ENCODE measurements at places on chromosomes 12 and 14.
A peak's percentile ranks its signal among the peaks of the same experiment; 100 is the strongest.

- DNase-seq = peak; percentile 44
Observed at GRCh38 chr12:107318806-107319532, 225.6 kb upstream of the CRY1 start.

DNA sequence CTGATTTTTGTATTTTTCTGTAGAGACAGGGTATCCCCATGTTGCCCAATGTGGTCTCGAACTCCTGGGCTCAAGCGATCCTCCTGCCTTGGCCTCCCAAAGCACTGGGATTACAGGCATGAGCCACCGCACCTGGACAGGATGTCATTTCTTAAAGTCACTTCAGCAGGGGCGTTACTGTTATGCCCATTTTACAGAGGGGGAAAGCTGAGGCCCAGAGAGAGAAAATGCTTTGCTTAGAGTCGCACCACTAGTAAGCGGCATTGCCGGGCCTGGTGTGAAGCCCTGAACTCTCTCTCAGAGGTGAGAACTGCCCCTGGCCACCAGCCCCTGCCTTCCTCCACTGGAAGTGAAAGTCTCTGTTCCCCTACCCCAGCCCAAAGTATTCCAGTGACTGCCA lies 207.0 kb downstream of the PHETA1 start:
- no peak for DNase-seq

GRCh38 chr14:93909429-93910128 lies 17.6 kb upstream of the FAM181A start:
- DNase-seq = no peak

DNA sequence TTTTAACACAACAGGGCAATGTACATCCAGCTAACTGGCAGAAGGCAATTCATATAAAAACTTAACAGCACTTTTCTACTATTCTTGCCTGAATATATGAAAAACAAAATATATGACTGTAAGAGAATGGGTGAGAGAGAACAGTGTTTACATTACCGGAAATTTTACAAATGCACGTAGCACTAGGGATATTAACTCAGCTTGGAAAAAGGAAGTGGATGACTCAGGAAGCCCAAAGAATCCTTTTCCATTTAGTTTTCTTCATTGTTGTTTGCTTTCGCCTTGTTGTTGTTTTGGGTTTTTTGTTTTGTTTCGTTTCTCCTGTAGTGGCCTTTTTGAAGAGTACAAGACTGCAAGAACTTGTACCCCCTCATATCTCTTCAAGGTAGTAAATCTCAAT lies 295.5 kb downstream of the EGLN3 start:
- no peak for DNase-seq

DNA sequence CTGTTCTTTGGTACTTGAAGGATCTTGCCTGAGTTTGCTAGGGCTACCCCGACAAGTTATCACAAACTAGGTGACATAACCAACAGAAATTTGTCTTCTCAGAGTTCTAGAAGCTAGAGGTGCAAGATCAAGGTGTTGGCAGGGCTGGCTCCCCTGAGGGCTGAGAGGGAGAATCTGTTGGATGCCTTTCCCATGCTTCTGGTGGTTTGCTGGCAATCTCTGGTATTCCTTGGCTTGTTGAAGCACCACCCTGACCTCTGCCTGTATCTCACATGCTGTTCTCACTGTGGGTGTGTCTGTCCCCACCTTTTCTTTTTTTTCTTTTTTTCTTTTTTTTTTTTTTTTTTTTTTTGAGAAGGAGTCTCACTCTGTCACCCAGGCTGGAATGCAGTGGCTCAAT lies 81.2 kb downstream of the VCPKMT start:
- no peak for DNase-seq

GRCh38 chr12:57751432-57751787 lies 700 bp downstream of the CDK4 start:
- no peak for DNase-seq

DNA sequence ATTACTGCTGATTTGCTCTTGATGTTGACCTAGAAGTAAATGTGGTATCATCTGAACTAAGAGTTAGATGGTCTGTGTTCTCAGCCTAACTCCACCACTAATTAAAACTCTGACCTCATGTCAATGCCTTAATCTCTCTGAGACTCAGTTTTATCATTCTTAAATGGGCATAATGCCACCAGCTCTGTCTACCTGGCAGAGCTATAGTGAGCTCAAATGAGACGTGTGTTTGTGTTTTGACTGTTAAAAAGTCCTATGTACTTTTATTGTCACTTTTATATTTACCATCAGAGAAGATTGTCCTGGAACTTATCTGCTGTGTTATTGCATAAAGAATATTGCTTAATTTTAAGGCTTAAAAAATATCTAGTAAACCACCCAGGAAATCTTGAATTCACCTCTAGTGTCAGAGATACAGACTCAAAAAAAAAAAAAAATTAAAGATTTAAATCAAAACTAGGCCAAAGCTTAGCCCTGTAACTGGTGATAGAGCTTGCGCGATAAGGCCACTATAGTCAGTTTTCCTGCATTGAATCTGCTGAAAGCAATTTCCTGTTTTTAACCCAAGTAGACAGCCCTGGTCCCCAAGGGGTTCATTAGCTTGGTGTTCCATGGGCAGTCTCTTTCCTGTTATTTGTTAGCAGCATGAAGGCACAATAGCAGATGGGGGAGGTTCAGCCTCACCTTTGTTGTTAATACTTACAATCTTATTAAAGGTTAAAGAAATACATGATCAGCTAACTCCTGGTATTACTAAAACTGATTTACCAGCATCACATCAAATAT lies 261.8 kb downstream of the ATP23 start:
- no peak for DNase-seq

GRCh38 chr14:94768521-94769390 lies 1.2 kb downstream of the GSC start:
- peak; percentile 11 for DNase-seq

- no peak for DNase-seq
Observed at GRCh38 chr14:75927564-75928087, 54.2 kb downstream of the TGFB3 start.

GRCh38 chr12:50107416-50108268 lies 3.8 kb downstream of the GPD1 start:
- no peak for DNase-seq

DNA sequence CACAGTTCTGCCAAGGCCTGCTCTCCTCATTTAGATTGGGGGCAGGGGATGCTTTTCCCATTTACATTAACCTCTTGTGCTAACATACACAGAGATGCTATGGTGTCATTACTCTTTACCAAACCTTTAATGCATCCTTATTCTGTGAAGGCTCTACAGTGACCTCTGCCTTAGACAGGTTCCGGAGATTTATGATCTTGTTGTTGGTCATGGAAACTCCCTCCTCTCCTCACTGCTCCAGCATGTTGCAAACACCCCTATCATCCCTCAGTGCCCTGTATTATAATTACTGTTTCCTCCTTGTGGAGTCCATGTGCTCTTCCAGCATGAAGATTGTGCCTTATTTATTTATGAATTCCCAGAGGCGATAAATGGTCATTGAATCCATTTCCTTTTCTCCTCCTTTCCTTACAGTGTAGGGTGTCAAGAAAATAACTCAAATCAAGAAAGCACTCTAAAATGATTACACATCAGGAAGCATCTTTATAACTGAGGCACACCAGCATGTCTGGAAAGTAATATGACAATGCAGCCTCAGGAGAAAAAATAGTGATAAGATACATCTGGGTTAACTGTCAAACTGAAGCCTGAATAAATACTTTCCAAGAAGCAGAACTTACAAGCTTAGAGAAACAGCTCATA lies 37.8 kb downstream of the RTN1 start:
- DNase-seq = no peak

DNA sequence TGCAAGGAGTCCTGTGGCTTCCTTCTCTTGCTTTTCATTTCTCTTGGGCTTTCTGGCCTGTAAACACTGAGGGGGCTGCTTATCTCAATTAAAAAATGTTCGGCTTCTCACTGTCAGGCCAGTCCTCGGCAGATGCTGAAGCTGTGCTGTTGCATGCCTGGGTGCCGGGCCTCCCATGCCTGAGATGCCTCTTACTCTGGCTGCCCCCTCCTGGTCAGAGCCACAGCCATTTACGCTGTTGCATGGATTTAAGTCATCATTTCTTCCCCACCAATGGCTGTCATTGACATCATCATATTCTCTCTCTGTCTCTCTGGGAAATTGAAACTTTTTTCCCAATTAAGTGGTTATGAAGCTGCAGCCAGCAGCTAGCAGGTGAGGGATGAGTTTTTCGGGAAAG lies 53.7 kb downstream of the FOXN4 start:
- no peak for DNase-seq

DNA sequence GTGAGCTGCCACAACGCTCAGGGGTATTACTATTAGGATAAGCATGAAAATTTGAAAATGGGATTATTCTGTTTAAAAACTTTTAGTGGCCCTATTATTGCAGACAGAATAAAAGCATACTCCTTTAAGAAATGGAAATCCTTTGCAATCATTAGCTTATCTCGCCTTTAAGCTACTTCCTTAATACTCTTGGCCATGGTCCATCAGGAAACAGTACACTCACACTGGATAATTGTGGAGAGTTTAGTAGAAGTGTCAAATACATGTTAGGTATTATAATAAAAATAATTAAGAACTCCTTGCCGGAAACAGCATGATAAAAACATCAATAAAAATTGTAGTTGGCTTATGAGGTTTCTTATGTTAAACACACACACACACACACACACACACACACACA lies 100.4 kb upstream of the PPFIA2 start:
- DNase-seq = no peak

GRCh38 chr12:96752211-96752610 lies 154.8 kb upstream of the NEDD1 start:
- no peak for DNase-seq

GRCh38 chr14:75662966-75663365 lies 1.9 kb downstream of the TTLL5 start:
- DNase-seq = no peak

DNA sequence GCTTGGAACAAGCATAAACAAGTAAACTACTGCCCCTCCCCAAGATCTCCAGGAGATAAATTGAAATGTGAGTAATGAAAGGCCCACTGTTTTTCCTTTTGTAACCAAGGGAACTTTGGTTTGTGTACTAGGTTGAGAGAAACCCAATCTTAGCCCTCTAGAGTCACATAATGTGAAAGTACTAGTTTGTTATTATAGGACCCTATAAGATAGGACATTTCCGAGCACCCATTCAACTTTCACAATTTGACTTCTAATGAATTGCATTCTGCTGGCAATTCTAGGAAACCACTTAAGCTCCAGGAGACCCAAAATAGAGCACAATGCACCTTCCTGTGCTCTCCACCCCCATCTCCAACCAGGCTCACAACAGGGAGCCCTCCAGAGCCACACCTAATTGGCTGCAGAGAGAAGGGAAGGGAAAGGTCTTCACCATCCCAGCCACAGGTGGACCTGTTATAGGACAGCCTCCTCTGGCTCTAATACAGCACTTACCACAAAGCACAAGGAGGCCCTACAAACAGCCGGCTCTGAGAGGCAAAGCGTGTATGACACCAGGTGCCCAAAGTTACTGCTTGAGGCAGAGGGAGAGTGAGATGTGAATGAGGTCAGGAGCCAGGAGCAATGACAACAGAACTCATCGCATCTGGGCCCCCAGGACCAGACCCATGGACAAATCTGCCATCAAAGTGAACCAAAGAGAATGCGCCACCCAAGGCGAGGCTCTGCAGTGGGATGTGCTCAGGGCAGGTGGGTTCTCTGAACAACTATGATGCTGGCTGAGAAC lies 163.3 kb upstream of the NTF3 start:
- no peak for DNase-seq

DNA sequence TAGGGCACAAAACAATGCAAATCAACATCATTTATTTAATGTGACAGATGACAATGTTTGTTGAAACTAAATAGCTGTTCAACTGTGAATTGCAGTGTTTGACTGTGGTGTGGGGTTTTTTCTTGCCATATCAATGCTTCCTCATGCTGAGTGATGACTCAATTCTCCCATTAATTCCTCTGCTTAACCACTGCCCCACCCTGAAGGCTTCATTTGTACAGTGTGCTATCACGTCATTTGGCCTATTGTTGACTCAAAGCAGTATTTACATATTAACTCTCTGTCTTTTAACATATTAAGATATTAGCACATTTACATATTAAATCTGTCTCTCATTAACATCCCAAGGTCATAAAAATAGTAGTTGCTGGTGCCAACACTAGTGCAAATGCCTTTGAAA lies 164.8 kb upstream of the NRXN3 start:
- DNase-seq = no peak

- DNase-seq = no peak
Observed at GRCh38 chr12:53749986-53750811, 1.6 kb downstream of the CISTR start.

DNA sequence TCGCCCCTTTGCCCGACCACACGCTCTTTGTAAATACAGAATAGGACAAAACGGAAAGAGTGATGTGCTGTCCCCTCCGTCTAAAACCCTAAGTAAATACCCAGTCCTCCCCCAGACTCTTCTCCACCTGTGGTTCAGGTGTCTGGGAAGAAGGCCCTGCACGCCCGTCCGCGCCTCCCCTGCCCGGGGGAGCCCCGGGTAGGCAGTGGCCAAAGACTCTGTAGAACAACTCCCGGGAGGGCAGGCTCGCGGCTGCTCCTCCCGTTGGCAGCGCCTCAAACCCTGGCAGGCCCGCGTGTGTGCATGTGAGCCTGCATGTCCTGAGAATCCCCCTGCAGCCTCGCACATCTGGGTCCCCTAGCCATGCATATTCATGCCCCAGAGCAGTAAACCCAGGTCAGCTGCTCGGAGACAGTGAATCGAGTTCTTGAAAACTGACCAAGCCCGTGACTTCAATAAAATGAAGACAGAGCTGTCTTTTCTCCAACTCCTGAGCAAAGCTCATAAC lies 165.8 kb downstream of the MON2 start:
- no peak for DNase-seq

DNA sequence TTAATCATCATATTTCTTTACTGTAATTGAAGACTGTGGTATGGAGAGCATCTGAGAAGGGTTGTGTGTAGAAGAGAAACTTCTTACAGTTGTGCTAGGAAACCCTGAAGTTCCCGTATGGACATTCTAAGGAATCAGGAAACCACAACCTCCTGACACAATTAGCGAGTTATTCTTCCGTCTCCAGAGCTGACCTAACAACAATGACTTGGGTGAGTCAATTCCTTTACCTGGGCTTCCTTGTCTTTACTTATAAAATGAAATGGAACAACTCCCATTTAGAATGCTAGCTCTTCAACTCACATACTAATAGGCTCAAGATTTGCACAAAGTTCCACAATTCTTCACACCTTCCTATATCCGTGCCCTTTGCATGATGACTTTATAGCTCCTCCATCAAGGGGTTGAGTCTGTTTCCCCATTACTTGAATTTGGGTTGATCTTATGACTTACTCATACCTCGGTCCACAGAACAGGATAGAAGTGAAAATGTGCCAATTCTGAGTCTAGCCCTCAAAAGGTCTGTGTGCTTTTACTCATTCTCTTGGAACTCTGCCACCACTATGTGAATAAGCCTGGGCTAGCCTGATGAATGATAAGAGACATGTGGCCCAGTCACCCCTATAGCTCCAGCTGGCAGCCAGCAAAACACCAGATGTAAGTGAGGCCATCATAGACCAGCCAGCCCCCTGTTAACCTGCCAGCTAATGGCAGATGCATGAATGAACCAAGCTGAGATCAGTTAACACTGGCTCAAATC lies 459.4 kb downstream of the ETNK1 start:
- DNase-seq = no peak

- peak; percentile 67 for DNase-seq
Observed at GRCh38 chr12:107311682-107312081, 218.3 kb upstream of the CRY1 start.

GRCh38 chr12:80445083-80445793 lies 1.2 kb downstream of the PTPRQ start:
- DNase-seq = no peak

- peak; percentile 12 for DNase-seq
Observed at GRCh38 chr12:29710104-29710503, 73.6 kb downstream of the TMTC1 start.

Measured in KBM-7 (cell line).